ENCODE measurements at places on chromosomes 6 and 20.

GRCh38 chr20:58142843-58143185, 85.6 kb downstream of the ANKRD60 start:
- no peak for DNase-seq

DNA sequence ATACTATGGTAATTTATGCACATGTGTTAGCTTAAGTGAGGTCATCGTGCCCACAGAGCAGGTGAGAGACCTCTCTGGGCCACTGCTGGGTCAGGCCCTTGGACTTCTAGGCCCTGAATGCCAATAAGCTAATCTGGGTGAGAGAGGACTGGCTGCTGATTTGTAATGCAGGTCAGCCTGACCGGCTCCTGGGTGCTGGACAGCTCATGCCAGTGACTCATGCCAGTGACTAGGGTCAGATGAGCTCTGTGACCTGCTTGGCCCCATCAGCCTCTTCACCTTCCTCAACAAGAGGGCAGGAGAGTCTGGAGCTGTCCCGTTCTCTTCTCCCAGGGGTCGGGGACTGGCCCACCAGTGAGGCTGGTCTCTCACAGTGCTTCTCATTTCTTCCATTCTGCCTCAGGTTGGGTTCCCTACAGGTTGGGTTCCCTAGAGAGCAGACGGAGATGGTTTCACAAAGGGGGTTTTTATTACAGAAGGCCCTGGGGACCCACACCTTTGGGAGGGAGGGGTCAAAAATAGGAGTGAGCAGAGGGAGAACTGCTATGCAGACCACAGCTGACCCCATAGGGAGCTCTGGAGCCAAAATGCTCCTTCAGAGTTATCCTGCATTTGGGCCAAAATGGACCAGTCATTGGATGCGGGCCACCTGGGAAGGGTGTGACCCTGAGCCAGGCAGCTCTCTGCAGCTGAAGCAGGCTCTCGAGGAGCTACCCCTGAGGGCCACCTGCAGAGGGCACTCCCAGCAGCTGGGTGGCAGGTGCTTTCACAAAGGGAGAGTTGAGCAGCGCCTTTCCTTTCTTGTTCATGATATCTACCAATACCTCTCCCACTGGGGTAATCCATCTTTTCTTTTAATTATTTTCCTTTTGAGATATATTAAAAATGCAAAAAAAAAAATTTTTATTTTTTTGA, 2.2 kb upstream of the OXT start:
- DNase-seq: no peak

GRCh38 chr20:63863798-63864544, 1.1 kb upstream of the TPD52L2 start:
- peak; percentile 65 for DNase-seq

- DNase-seq: no peak
Observed at GRCh38 chr6:111628142-111628850, 22.6 kb upstream of the TRAF3IP2 start.

GRCh38 chr20:34922654-34923381, 32.8 kb downstream of the GSS start:
- DNase-seq: no peak

DNA sequence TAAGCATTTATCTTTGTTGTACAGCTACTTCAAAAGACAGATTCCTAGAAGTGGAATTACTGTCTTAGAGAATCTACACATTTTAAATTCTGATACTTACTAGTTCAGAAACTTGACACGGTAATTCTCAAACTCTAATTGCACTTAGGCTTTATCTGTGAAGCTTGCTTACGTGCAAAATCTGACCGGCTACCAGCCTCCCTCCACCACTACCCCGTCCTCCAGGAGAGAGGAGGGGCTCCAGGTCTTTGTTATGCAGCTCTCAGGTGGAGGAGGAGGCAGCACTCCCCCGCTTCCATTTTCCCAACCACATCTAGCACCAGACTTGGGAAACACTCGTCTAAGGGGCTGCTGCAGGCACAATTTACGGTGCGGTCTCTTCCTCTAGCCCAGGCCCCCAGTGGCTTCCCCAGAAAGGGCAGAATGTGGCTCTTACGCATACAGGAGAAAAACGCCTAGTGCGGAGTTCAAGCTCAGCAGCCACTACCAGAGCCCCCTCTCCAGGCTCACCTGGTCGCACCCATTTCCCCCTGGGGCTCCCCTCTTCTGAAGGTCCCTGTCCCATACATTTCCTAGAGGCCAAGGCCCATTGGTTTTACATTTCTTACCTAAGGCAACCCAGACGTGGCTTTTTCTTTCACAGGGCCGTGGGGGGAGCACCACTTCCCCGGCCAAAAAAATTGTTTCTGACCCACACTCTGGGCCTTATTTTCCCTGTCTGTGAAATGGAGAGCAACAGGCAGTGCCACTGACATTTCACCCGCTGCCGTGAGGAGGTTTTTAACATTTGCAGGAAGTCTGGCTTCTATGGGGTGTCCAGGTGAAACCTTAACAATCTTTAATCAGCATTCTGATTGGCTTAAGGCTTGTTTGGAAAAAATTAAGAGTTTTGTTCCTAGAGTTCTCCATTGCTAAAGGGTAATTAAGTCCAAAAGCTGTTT, 1.6 kb upstream of the TGIF2 start:
- no peak for DNase-seq

DNA sequence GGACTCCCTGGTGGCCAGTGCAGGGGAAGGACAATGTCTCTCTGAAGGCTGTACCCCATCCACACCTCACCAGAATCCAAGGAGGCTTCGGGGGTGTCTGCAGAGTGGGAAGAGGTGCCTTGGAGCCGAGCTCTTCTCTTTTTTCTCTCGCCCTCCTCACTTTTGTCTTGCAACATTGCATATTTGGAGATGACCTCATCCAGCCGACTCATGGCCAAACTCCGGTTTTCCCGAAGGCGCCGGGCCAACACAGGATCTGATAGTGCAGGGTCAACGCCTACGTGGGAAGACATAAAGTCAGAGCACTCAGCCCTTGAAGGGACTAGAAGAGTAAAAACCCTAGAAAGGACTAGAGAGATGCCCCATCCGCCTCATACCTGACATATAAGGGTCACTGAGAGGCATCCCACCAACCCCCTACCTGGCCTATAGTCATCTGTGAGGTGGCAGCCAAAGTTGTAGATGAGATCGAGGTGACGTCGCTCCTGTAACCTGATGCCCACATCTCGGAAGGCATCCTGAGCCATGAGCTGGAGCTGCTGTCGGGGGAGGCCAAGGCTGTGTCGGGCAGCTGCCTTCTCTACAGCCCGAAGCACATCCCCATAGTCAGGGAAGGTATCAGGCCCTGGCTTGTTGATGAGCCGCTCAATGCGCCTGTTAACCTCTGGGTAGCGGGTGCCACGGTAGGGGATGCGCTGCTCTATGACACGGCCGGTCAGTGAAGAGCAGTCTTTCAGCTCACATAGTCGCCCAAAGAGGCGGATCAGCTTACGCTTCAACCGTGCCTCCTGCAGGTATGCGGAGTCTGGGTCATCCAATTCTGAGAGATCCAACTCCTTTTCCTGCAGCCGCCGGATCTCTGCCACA, 3.0 kb upstream of the ZBTB22 start:
- DNase-seq: no peak

DNA sequence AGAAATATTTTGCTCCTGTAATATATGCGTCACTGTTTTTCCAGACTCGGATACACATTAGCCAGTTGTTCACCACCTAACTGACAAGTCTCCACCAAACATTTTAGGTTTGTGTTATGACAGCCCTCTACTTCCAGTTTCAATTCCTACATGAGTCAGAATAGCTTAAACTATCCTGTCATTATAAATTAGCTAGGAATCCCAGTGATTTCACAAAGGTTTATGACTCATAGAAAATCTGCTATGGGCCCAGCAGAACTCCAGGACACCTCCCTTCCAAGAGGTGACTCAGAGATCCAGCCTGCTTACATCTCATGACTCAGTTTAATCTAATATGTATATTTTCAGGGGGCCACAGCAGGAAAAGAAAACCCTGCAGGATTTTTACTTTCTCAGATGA, 17.4 kb upstream of the PLCB4 start:
- no peak for DNase-seq

DNA sequence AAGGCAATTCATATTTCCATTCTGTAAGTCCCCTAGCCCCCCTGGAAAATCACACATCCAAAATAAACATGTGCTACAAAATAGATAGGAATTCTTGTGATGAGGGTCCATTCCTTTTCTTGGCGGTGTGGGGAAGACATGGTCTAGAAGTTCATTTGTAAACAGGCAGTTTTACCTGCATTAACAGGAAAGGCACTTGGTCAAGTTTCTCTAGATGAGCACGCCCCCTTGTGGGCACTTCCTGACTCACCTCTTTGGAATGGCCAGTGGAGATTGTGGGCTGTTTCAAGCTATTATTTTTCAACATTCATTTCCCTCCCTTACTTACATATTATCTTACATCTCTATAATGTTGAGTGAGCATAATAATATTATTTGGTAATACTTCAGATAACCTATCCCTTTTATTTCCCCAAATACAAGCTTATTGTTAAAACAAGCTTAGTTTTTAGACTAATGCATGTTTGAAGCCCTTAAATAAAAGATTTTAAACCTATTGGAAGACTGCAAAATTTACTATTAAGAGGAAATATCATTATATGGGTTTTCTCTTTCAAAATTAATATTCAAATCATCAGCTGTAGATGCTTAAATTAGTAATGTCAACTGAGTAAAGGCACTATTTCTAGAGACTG, 92.1 kb downstream of the TASP1 start:
- peak; percentile 27 for DNase-seq

DNA sequence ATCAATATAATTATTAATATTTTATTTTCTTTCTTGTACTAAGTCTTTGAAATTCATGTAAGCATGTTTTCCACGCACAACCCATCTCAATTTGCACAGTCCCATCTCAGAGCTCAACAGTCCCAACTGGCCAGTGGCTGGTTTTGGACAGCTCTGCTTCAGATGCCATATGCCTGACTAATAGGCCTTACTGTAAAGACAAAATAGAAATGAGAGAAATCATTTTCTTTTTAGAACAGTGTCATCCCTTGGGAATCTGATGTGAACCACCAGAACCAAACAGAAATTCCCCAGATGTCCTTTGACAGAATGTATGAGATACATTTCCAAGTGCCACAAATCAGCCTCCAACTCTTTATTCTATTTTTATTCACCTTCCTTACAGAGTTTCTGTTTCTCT, 338.9 kb downstream of the ESR1 start:
- no peak for DNase-seq

DNA sequence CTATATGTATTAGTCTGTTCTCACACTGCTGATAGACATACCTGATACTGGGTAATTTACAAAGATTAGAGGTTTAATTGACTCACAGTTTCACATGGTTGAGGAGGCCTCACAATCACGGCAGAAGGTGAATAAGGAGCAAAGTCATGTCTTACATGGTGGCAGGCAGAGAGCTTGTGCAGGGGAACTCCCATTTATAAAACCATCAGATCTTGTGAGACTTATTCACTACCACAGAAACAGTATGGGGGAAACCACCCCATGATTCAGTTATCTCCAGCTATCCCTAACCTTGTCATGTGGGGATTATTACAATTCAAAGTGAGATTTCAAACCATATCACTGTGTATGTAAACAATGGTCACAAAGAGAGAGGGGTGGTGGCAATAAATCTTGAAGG, 6.6 kb downstream of the CST8 start:
- DNase-seq: no peak

GRCh38 chr20:13396022-13396421, 174.9 kb downstream of the ISM1 start:
- no peak for DNase-seq

GRCh38 chr20:20663841-20664240, 48.6 kb downstream of the RALGAPA2 start:
- no peak for DNase-seq

- DNase-seq: no peak
Observed at GRCh38 chr6:45942953-45943352, 72.7 kb downstream of the CLIC5 start.

DNA sequence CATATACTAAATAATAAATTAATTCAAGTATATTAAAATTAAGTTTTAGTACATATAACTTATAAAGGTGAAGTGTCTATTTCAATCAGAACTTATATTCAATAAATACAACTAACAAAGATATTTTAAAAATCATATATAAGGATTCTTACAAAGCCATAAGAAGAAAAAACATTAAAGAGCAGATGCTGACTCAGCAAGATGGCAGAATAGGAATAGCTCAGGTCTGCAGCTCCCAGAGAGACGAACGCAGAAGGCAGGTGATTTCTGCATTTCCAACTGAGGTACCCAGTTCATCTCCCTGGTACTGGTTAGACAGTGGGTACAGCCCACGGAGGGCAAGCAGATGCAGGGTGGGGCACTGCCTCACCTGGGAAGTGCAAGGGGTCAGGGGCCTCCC, 811.1 kb downstream of the EYS start:
- no peak for DNase-seq

DNA sequence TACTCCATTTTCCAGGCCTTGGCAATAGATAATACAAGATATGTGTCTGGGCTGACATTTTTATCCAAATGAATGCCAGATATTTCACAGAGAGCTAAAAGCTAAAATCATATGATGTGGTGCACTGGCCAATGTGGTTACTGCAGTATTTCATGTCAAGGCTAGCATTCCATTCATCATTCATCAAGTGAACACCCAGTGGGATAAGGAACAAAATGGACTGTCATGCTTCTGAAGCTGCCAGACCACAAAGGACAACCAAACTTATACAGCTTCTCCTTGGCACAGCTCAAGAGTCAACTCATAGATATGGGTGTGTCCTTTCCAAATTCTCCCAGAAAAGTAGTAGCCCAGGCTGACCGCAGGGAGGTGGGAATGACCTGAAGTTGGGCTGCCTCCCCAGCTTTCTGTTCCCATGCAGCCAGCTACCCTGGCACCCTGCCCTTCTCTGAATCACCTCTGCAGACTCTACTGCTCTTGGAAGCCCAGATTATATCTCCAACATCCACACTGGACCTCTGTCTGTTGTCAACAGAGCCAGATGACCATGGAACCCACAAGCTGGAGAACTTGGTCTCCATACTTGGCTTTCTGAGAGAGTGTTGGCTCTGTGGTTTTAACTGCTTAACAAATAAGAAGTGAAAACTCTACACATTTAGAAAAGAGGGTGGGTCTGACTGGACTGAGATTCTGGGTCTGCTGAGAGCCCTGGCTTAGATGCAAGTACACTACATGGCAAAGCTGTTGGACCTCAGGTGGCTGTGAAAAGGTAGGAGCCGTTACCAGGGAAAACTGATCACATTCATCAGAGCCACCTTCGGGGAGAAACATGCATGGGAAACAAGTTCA, 122.8 kb downstream of the ALDH8A1 start:
- no peak for DNase-seq

GRCh38 chr20:51767867-51768758, at the start of gene ATP9A:
ATP9A (minus strand) TSS chr20:51768390; CDS start chr20:51768369, 21 bp downstream.
- no peak for DNase-seq

DNA sequence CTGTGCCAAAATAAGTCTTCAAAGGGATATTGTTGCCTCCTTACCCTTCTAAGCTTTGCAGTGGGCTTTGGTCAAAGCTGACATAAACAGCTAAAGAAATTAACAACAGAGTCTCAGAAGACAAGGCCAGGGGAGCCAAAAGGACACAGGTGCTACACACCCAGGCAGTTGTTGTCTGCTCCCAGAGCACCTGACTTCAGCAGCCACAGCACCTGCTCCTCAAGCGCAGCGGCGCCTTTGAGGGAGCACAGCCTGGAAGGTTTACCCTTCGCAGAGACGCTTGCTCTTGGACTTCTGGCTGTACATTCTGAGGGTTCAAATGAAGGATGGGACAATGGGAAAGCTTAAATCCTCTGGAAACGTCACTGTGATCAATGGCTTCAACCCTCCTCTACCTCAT, 16.6 kb downstream of the B4GALT5 start:
- no peak for DNase-seq
